HFFc6 (cell line): ENCODE measurements at places on chromosomes 5 and 9. TPM values are rescaled to one million over a fixed set of nuclear protein-coding genes. Genes with fewer than 3 reads are reported as not detected.

The TAF11L5 gene
- not detected in 3 replicates for total RNA-seq

The FRRS1L gene
- total RNA-seq: not detected in 3 replicates

DNA sequence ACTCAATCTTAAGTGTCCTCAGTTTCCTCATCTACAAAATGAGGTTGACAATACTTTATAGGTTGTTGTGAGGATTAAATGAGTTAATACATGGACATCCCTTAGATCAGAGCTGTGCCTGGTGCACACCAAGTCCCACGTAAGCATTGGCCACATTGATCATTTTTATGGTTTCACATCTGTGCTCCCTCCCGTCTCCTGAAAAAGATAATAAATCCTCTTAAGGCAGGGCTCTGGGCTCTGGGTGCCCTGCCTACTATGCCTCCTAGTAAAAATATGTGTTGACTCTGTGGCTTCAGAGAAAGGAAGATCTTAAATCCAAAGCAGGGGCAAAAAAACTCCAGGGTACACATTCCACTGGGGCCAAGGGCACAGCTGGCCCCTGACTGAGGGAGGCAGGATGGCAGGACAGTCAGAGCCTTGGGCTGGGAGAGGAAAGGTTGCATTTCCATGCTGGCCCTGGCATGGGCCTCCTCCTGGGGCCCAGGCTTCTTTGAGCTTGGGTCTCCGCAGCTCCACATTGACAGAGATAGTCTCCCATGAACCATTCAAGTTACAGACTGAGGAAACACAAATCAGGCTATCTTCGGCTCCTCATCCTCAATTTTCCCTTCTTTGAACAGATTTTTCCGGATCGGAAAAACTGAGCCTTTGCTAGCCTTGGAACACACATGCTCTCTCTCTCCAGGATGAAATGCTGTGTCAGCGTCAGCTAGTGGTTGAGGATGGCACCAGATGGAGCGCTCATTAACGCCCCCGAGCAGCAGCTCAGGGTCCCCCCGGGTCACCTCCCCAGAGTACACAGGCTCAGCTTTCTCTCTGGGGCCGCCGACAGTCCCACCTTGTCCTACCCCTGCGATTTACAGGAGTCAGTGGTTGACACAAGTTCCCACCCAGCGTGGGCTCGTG lies 22.4 kb upstream of the KIF12 start:
- no peak for DNase-seq

DNA sequence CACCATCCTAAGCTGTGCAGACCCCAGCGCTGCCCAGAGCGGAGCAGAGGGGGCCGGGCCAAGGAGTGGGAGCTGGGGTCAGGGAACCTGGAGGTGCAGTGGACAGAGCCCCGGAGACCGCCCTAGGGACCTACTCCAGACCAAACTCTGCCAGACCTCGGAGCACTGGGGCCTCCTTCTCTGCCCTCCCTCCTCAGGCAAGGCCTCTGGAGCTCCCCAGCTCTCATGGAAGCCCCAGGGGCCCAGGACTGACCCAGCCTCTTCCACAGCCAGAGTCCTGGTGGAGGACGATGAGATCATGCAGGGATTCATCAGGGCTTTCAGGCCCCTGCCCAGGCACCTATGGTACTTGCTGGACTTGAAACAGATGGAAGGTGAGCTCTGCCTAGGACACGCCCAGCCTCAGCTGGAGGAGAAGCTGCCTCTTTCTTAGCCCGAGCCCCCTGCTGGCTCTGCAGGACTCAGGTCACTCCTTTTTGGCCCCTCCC lies 3.6 kb downstream of the PAEP start:
- no peak for DNase-seq

DNA sequence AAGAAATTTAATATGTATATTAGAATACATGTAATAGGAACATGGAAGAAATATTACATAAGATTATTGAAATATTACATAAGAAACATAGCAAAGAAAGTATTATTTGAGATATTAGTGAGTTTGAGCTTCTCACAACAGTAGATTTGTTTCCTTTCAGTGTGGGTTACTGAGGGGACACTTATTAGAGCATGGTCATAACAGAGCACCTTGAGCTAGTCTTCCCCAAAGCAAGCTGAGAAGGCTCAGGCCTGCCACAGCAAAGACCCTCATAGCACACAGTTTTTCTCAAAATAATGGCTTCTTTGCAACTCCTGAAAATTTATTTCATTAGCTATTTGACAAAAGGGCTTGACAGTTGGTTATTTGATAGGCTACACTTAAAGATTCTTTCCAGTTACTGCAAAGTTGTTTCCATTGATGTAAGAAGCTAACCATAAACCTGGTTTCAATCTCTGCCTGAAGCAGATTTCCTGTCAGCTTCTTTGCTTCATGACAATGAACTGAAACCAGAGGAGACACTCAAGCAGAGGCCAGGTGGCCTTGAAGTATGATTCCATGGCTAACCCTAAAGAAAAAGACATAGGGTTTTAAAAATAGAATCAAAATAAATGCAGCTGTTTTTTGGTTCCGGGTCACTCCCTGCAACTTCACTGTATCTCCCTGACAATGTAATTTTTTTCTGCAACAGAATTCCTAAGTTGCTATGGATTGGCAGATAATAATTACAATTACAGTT lies 68.6 kb downstream of the ERMP1 start:
- no peak for DNase-seq

The WNK2 gene
- not detected in 3 replicates for total RNA-seq

The RETREG1 gene
- total RNA-seq: not detected in 2 replicates

The LRRC70 gene
- total RNA-seq: 0.13 to 0.57 TPM in 2 of 3 replicates, not detected in the other

DNA sequence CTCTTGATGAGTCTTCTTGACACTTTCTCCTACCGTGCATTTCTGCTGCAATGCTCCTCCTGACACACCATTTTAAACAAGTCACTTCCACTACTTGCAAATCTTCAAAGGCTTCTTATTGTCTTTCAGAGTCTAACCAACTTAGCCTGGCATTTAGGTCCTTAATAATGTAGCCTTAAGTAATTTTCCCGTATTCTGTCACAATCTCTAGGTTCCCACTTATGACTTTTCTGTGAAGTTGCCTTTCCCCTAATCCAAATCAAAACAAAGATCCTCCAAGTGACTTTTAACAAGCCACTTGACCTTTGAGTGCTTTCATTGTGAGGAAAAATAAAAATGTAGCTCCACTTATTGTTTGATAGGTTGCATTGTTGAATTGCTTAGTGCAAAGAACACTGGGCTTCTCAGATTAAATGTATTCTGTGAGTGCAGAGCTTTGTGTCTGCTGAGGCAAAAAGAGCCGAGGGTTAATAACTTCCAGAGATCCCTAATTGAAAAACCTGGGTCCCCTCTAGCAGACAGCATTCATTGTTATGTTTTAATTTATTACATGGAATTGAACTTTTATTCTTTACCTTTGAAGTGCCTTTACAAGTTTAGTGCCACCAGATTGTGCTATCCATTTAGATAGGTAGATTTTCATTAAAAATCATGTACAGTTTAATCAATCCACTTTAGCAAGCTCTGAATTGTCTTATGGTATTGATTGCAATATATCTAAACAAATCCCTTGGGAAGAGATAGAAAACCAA lies 341.7 kb upstream of the TYRP1 start:
- DNase-seq: no peak

DNA sequence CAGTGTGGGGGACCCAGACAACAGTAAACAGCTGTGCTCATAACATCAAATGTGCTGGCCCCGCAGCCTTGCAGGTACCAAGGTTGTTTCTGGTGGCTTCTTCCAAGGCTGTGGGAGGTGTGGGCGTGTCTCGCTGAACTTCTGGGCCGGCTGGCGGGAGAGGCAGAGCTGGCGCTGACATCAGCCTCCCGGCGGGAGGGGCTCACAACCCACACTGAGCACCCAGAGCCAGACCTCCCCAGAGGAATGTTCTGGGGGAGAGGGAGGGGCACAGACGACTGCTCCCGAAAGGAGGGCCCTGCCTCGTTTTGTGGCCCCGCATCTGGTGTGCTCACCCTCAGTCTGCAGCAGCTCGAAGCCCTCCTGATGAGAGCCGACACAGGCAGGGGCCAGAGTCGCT lies 6.9 kb upstream of the SLC12A7 start:
- DNase-seq: no peak

The EDIL3 gene
- 2.3 to 45.0 TPM (median 5.6 TPM) in 3 replicates for total RNA-seq

GRCh38 chr9:134294153-134295071 lies 31.8 kb upstream of the RXRA start:
- DNase-seq: no peak

DNA sequence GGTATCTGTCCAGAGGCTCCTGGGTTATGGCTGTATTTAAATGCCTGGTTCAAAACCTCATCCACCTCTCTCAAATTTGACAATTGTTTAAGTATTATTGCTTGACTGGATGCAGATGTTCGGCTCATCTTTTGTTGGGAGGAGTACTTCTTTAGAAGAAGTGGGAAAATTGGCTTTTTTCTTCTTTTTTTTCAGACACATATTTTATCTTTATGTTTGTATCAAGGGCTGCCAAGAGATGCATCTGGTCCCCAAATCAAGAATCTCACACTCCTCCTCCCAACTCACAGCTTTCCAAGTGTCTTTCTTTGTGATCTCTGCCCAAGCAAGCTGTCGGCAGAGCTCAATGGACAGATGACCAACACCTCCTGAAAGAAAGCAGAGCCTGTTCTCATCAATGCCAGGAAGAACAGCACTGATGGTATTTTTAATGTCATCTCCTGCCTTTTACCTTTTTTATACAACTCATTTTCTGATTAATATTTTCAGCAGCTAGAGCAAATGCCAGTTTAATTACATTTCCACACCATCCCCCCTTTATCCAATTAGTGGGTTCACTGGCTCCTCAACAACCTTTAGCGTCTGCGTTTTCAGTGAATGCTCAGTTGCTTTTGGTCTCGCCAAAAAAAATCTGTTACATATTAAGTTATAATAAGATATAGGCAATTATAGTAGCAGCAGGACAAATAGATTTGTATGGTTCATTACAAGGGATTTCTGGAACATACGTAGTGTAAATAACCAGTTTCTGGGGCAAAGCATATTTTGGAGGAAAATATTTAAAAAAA lies 110.3 kb upstream of the SLIT3 start:
- no peak for DNase-seq

GRCh38 chr9:109467936-109468335 lies 30.2 kb downstream of the PTPN3 start:
- DNase-seq: no peak

GRCh38 chr5:134097211-134097749 lies 17.2 kb upstream of the TCF7 start:
- no peak for DNase-seq

DNA sequence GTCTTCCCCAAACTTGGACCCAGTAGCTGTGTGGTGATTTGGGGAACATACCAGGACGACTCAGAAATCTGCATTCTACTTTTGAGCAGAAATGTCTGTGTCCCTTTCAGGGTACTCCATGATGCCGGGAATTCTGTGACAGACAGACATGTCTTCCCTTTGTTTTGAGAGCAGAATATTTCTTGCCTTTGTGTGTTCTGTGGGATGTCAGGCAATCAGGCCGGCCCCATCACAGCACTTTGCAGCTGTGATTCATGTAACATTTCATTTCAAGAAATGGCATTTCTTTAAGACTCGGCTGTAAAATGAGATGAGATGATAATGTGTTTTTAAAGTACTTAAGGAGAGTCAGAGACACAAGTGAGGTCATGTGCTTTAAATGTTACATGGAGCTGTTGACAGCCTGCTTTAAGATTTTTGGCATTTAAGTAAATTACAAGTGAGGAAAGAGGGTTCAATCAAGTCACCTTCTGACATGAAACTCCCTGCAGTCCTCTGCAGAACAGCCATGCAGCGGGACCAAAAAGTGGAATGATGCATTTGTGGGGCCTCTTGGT lies 98.7 kb downstream of the SLC28A3 start:
- DNase-seq: no peak

DNA sequence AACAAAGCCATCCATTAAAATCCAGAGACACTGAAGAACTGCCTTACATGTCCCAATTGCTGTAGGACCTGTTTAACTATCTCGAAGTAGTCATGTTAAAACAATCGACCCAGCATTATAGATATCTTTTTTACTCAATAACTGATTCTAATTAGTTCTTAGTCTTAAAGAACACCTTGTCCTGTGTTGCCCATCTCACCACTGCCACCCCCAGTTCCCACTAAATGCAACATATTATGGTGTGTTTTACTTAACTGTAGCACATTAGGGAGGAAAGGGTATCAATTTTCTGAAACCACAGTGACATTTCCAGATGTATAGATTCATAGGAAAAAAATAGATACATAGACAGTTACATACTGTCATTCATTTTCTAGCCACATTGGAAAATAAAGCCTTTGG lies 221.2 kb downstream of the MEF2C start:
- DNase-seq: no peak

- DNase-seq: no peak
Observed at GRCh38 chr9:94734054-94734754, 7.7 kb downstream of the AOPEP start.
